ENCODE measurements at places on chromosomes 1 and 21.

DNA sequence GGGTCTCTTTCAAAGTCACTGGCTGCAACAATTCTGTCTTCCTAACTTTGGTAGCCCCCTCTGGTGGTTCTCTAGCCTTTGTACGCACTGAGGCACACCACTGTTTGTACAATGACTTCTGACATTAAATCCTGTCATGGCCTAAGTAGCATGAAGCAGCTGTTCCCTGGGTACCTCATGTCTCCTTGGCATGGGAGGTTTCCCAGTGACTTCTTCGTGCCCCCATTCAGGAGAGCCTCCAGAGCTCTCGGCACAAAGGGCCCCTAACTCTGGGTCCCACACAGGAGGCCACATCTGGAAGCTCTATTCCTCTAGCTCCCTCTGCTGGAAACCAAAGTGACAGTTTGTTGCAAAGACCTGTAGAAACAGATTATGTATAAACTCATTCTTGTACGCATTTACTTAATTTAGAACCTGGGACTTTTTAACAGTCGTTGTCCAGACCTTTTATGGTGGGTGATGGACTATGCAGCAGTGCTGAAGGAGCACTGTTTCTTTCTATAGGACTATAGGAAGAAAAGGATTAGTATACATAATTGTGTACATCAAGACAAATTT is 13.4 kb downstream of the SWT1 start:
- no peak for DNase-seq

GRCh38 chr1:79982211-79982610 is 975.7 kb upstream of the ADGRL4 start:
- no peak for DNase-seq

- DNase-seq, result no peak
Observed at GRCh38 chr1:214920337-214920736, 162.2 kb upstream of the KCNK2 start.

GRCh38 chr1:181778640-181779260 is 282.8 kb downstream of the ZNF648 start:
- no peak for DNase-seq

All from stimulated activated CD8-positive, alpha-beta memory T cell treated with anti-CD3 and anti-CD28 coated beads, Interleukin-4, amount 100 ng/mL, for 24 hours (primary cell).